ENCODE measurements at places on chromosomes 4 and X.

GRCh38 chr4:108454227-108454626 lies 166.1 kb upstream of the RPL34 start:
- no peak for DNase-seq

DNA sequence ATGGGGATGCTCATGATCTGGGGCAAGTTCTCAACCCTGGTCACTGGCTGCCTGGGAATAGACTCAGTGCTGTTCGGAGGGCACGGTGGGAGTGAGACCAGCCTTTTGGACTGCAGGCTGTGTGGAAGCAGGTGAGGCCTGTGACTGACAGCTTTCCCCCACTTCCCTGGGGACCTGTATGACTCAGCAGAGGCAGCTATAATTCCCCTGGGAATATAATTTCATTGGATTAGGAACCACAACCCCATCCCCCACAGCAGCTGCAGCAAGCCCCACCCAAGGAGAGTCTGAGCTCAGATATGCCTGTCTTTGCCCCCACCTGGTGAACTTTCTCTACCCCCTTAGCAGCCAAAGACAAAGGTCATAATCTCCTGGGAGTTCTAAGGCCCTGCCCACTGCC lies 408.6 kb downstream of the PPP3CA start:
- no peak for DNase-seq

GRCh38 chr4:169485791-169486742 lies 126.3 kb downstream of the NEK1 start:
- DNase-seq: no peak

DNA sequence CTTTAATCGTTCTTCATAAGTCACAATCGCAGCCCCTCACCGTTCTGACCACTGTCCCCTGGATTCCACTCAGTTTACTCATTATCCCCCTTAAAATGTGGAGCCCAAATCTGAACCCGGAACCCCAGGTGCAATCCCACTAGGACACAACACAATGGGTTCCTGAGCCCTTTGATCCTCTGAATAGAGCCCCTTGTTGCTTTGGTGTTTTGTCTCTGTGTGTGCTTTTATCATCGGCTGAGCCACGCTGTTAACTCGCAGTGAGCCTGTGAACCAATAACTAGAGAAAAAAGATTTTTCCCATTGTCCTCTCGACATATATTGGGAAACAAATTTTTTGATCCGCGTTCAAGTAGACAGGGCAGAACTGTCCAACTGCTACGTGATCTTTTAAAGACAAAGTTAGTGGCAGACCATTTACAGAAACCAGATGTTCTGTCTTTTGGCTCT lies 617 bp upstream of the PDHA1 start:
- no peak for DNase-seq

DNA sequence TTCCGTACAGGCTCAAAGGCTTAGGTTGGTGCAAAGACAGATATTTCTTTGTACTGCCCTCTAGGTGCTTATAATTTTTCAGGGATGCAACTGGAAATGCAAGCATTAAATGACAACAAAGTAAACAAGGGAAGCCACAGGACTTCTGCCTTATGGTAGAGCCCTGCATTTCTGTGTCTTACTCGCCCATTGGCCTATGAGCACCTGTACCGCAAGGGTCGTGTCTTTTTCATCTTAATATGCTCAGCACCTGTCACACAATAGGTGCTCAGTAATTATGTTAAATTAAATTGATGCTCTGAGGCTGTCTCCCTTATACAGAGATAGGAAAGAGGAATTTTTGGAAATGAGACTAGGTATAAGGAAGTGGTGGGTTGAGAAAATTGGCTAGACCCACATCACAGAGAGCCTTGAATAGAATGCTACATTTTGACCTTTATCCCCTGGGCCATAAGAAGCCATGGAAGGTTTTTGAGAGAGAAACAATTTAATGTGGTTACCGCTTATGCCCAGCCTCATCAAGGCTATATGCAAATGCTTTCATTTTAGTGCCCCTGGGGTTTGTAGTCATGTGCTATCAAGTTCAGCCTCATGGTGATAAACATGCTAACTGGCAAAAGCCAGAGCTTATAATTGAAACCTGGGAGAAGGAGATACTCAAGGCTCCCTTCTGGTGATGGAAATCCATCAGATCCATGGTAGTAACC lies 16.3 kb downstream of the VSIG4 start:
- DNase-seq: no peak

GRCh38 chr4:148730766-148731165 lies 288.6 kb upstream of the NR3C2 start:
- DNase-seq: no peak

DNA sequence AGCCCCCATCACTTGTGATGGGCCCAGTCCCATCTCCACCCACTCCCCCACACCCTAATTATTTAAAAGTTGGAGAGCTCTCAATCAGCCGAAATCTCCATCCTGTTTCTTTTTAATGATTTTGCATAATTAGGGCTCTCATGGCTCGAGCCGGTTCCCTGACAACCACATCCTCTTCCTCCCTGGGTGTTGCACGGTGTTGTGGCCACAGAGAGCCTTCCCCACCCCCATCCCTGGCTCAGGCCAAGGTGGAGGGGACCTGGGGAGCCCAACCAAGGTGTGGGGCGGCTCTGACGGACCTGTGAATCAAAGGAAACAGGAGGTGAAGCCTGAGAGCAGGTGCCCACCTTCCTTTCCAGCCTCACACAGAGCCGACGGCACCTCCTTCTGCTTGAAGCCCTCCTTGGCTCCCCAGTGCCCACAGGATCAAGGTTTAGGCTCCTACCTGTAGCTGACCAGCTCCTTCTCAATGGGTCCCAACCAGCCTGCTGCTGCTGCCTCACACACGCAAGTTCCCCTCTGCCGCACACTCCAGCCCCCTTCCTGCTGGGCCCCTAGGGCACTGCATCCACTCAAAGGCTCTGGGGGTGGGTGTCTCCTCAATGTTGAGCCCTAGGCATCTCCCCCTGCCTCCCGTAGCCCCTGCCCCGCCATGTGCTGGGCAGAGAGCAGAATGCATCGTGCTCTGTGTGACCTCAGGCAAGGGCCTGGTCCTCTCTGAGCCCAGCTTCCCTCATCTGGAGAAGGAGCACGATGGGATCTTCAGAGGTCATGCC lies 68.7 kb downstream of the WFS1 start:
- DNase-seq: no peak

GRCh38 chrX:129808829-129809796 lies 29.4 kb downstream of the SASH3 start:
- no peak for DNase-seq

DNA sequence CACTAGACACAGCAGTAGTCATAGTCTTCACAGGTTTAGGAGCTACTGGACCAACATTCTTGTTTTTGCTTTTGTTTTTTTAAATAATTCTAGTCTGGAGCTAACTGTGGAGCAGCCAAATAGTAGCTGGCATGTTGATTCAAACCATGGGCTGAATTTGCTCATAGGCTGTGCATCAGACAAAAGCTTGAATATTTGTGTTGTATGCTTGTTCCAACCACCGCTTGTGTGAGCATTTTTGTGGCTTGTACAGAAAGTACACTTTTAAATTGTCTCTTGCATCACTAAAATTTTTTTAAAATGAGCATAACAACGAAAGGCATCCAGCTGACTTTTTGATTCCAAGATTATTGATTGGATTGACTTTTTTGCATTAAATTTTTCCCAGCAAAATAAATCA lies 39.6 kb downstream of the CCNI start:
- no peak for DNase-seq

GRCh38 chr4:169117591-169118081 lies 107.6 kb upstream of the CBR4 start:
- no peak for DNase-seq

- DNase-seq: no peak
Measured at GRCh38 chrX:20284444-20284843, 17.7 kb upstream of the RPS6KA3 start.

GRCh38 chr4:40998675-40999358 lies 215.5 kb downstream of the APBB2 start:
- DNase-seq: no peak

DNA sequence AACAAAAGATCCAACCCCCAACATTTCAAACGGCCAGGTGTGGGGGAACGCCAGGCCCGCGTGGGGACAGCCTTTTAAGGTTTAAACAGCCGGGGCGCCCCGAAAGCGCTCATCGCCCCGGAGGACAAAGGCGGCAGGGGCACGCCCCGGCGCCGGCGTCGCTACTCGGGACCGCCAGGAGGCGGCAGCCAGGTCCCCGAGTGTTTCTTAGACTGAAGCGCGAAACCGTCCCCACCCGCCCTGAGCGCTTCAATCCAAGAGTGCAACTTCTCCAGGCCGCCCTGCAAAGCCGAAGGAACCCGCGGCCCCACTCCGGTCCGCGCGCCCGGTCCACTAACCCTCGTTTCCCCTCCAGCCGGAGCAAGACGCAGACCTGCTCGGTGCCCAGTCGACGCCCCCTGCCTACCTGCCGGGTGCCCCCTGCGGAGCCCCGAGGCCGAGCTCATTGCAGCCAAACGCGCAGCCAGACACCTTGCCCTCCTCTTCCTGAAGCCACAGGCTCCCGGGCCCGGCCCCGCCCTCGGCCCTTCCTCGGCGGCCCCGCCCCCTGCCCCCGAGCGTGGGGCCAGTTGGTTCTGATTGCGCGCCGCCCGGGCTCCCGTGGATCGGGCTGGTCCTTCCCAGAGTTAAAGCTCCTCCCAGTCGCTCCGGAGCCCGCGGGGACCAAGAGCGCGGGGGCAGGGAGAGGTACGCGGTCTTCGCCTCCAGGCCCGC lies at the start of gene CASP6:
CASP6 (minus strand) TSS at position 496 of the 714 bp plus-strand sequence; CDS start at position 446, 50 bp downstream.
- DNase-seq: peak; percentile 88

Measured in tibial artery (tissue), 4 donors.